Stimulated activated CD4-positive, alpha-beta T cell treated with anti-CD3 and anti-CD28 coated beads, TNF-alpha, amount 100 ng/mL, for 24 hours (primary cell): ENCODE measurements at places on chromosomes 3 and 15.

- no peak for DNase-seq
Observed at GRCh38 chr3:195153130-195153529, 117.8 kb downstream of the XXYLT1 start.

DNA sequence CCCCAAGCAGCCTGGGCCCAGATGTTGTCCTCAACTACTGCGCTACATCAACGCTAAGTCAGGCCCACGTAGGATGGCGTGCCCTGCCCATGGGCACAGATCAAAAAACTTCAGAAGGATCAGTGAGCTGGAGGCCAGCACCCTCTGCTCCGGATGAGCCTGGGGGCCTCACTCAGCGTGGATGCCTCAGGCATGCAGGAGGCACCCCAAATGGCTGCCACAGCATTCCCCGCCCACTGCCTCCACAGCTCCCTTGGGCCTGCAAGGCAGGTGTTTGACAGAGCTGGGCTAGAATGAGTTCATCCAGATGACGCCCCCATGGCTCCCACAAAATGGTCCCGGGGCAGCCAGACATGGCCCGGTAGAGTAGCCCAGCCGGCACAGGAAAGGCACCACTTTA is 7.1 kb downstream of the ATP2B2 start:
- no peak for DNase-seq

DNA sequence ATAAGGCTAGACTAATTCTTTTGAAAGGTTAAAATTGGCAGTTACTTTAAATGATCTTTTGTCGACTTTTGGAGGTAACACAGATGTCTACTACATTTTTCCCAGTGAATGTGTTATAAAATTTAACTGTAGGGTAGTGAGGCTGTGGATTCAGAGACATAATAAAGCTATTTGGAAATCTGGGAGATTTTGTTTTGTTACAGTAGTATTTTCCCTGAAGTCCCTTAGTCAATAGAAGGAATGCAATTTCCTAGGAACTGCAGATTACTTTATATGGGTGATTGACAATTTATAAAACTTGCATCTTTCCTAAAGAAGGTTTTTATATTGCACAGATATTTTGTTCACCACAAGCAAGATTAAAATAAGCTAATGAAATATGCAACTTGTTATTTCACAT is 96.9 kb downstream of the ALCAM start:
- no peak for DNase-seq

- no peak for DNase-seq
Observed at GRCh38 chr15:28861031-28861534, 12.6 kb upstream of the GOLGA6L7 start.

GRCh38 chr15:75551091-75551490 is 28.0 kb downstream of the PTPN9 start:
- DNase-seq, result no peak
